ENCODE measurements at places on chromosomes 2 and 18.

GRCh38 chr2:234579231-234579962, 82.5 kb upstream of the ARL4C start:
- no peak for DNase-seq

DNA sequence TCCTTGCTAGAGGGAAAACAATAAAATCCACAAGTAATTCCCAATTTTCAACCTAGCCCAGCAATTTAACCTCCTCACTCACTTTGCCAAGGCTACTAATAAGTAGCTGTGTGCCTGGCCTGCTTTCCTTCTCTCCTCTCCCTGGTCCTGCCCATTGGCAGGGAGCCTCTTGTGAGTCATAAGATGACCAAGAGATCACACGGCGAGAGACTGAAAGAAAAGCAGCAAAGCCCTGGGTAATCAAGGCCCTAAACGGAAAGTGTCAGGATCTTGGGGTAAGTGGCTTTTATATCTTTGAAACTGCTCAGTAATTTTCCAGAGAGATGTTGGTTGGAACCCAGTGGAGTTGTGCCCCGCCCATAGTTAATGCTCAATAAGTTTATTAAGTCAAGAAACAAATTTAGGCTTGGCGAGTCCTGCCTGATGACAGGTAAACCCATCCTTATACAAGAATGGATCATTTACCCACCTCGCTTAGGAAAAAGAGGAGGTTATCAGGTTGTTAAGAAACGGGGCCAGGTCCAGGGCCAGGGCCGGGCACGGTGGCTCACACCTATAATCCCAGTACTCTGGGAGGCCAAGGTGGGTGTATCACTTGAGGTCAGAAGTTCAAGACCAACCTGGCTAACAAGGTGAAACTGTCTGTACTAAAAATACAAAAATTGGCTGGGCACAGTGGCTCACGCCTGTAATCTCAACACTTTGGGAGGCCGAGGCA, 10.0 kb upstream of the ADAM17 start:
- DNase-seq, result no peak

DNA sequence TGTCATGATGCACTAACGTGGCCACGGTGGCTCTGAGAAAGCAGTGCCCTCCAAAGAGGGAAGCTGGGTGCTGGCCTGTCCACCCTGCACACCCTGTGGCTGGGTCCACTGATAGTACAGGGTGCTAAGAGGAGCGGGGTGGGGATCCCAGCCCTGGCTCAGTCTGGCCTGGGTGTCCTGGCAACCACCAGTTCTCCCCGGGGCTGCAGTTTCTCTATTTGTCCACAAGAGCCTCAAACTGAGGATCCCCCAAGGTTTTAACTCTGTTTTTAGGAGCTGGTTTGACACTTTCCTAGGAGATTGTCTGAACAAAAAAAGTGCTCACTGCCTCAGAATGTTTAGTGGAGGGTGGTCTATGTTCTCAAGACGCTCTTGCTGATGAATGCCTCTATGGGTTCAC, 29.0 kb downstream of the EDAR start:
- no peak for DNase-seq

DNA sequence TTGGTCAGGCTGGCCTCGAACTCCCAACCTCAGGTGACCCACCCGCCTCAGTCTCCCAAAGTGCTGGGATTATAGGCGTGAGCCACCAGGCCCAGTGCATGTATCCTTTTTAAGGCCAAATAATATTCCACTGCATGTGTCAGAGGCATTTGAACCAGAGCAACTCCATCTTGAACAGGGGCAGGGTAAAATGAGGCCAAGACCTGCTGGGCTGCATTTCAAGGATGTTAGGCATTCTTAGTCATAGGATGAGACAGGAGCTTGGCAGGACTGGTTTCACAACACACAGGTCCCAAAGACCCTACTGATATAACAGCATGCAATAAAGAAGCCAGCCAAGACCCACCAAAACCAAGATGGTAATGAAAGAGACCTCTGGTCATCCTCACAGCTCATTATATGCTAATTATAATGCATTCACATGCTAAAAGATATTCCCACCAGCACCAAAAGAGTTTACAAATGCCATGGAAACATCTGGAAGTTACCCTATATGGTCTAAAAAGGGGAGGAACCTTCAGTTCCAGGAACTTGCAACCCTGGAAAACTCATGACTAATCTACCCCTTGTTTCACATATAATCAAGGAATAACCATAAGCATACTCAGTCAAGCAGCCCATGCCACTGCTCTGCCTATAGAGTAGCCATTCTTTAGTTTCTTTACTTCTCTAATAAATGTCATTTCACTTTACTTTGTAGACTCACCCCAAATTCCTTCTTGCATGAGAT, 204.6 kb downstream of the RAB3GAP1 start:
- no peak for DNase-seq

DNA sequence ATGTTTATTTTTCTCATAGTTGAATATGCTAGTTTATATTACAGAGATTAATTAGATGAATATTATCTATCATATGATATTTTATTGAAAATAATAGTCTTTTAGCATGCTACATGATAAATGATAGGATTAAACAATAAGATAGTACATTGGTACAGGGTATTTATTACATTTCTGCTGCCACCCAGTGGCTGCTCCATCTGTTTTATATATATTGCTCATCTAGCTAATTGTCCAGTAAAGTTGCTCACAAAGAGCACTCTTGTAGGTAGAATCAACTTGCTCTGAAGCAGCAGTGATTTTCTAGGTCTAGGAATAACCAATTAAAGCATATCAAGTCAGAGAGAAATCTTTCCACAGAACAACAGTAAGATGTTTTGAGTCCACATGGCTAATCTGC, 183.3 kb downstream of the ASXL3 start:
- no peak for DNase-seq

DNA sequence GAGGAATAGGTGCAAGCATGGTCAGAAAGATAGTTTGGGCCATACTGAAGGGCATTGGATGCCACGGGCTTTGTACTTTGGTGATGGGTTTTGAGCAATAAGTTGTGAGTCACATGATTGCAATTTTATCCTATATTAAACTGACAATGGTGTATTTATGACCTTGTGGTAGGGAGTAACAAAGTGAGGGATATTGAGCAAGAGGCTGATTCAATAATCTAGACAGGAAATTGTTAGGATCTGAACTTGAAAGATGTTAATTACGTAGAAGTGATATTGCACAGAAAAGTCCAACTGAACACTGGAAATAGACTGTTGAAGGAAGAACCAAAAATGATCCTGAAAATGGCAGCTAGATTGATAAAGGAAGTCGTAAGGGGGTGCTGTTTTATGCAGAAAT, 46.6 kb upstream of the TCF4 start:
- no peak for DNase-seq

DNA sequence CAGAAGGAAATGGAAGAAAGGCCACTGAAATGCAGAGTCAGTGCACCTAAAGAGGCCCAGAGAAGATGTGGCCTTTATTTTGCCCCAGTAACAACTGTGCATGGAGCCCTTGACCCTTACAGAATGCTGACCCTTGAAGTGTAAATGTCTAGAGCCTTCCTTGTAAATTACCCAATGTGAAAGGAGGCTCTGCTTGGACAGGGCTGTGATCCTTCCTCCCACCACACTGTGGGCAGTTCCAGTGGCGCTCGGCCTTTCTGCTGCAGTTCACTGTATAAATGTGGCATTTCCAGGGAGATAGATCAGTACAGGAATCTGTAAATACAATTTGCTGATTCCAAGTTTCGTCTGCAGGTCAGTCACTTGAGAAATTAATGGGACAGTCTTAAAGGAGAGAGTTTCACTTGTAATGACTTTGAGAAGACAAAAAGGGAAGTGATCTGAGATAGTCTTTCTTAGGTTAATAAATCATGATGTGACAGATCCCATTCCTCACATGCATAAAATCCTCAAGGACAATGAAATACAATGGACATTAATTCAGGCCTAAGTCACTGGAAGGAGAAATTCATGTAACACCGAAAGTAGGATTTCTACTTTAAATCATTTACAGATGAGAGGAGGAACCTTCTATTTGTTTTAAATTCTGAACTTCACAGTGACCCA, 133.8 kb upstream of the LMAN1 start:
- DNase-seq, result no peak

- DNase-seq, result no peak
Measured at GRCh38 chr2:188517549-188518215, 226.0 kb downstream of the GULP1 start.

GRCh38 chr2:3445891-3446290, 66.4 kb downstream of the TRAPPC12 start:
- DNase-seq, result no peak

DNA sequence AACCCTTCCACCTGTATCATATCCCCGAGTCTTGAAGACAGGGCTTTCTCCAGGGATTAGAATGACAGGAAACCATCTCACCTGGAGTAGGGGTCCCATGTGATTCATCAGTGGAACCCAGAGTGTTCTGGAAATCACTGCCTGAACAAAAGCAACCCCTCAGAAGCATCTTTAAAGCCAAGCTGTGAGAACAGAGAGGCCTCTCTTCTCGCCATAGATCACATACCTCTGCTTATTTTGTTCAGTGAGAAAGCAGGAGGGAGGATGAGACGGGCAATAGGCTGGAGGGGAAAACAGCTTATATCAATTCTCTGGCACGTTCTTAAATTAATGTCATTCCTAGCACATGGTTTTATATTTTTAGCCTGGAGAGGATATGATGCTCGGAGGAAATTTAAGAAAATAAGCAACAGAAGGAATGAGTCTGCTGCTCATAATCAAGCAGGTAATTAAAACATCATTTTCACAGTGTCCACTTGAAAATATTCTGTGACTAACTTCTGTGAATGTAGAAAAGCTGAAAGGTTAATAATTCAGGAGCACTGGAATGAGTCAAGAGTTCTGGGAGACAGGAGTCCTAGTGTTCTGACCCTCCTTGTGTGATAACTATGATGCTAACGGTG, 213.6 kb upstream of the SP5 start:
- no peak for DNase-seq
